Stimulated activated CD4-positive, alpha-beta T cell treated with anti-CD3 and anti-CD28 coated beads, Interleukin-12 subunit alpha, Interleukin-12 subunit beta, amount 100 ng/mL, for 24 hours (primary cell): ENCODE measurements at places on chromosomes 2 and 18.

DNA sequence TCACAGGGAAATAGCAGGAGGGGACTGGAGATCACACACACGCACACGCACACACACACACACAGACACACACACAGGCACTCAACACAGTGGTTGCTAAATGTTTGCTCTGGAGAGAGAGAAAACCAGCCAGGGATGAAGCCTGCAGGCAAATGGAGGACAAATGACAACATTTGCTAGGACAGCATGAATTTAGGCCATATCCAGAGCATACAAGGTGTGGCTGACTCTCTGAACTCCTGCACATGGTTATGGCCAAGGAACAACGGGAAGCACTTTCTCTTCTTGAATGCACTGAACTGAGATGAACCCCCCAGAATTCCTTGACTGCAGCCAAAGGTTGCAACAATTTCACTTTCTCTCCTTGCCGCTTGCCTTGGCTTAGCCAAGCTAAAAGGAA, 230.0 kb upstream of the RASGRP3 start:
- no peak for DNase-seq

GRCh38 chr2:191573216-191573615, 104.7 kb upstream of the NABP1 start:
- no peak for DNase-seq

- DNase-seq = no peak
Observed at GRCh38 chr2:161975062-161975812, 98.8 kb downstream of the DPP4 start.

DNA sequence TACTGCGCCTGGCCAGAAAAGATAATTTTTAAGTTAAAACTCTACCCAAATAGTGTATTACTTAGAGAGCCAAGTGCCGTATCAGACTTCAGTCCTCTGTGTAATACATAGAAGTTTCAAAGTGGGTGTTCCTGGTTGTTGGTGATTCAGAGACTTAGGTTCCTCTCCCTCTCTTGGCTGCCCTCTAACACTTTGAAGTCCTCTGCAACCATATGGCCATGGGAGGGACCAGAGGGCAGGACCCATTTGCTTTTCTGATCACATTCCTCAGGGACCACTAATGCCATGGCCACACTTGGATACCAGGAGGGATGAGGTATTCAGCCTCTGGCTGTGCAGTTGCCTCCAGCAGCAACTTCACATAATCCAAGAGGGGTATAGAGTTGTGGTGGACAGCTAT, 131.5 kb downstream of the CAPN13 start:
- no peak for DNase-seq

DNA sequence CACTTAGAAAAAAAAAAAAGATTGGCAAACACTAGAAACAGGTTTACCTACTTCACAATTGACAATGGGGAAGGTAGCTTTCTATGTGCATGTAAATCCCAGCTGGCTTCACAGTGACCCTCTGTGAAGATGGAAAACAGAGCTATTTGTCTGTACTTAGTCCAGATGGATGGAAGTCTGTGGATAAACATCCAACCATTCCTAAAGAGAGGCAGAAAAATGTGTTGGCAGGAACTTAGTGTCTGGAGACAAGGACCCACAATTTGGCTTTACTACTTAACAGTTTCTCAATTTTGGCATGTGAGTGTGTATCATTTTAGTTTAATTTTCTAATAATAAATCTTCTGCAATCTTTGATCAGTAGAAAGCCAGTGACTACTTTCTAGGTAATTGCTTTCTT, 154.4 kb downstream of the RAD51AP2 start:
- DNase-seq = no peak

- no peak for DNase-seq
Observed at GRCh38 chr2:218285604-218286003, 6.7 kb downstream of the TMBIM1 start.

DNA sequence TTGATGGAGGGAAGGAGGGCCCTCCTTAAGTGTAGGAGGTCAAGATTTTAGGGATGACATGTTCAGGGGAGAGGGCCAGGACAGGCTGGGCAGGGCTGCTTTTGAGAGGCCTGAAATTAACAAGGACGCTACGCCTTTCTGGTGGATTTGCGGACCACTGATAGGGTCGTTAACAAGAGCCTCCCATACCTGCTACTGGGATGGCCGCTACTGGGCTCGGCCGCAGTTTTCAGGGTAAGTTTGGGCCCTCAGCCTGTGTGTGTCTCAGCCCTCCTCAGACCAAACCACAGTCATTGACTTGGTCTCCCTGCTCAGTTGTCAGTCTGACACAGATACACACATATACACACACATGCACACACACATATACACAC, 180.9 kb downstream of the SMAD2 start:
- no peak for DNase-seq
